ENCODE measurements at places on chromosomes 5 and 9. TPM values are rescaled to one million over a fixed set of nuclear protein-coding genes. Genes with fewer than 3 reads are reported as not detected.

Gene SCGB3A1
- not detected for total RNA-seq

Gene ACTL7B
- not detected for total RNA-seq

Gene PNPLA7
- total RNA-seq: under 0.01 TPM

Gene PCDHA2
- 0.29 TPM for total RNA-seq

Gene SLC4A9
- not detected for total RNA-seq

Gene MTX3
- total RNA-seq: 24.0 TPM

Gene GMCL2
- total RNA-seq: not detected

Gene IDNK
- 4.2 TPM for total RNA-seq

Gene PDZD2
- 0.91 TPM for total RNA-seq

Gene FOXD4L3
- total RNA-seq: not detected

Gene SCAMP1
- 41.7 TPM for total RNA-seq

Gene PCDHB13
- 2.1 TPM for total RNA-seq

Gene GPR150
- total RNA-seq: 0.29 TPM

Gene PCDHGA2
- total RNA-seq: 0.15 TPM

Gene CCDC180
- 1.3 TPM for total RNA-seq

Gene PTGDS
- not detected for total RNA-seq

Gene GAS1
- total RNA-seq: 14.5 TPM

Gene PCDHGC4
- total RNA-seq: 0.18 TPM

Gene TMEM252
- not detected for total RNA-seq

Gene ENTPD2
- not detected for total RNA-seq

Gene ANKH
- 14.4 TPM for total RNA-seq
